ENCODE measurements at places on chromosomes 12 and 14. TPM values are rescaled to one million over a fixed set of nuclear protein-coding genes. Genes with fewer than 3 reads are reported as not detected.

GRCh38 chr12:108855284-108856169 lies 1.9 kb downstream of the SSH1 start:
- DNase-seq = no peak

GRCh38 chr12:47156167-47156736 lies 76.5 kb upstream of the AMIGO2 start:
- peak; percentile 84 for DNase-seq

Gene PSMB5
- total RNA-seq = 198 TPM

Gene OTOGL
- 0.18 TPM for total RNA-seq

DNA sequence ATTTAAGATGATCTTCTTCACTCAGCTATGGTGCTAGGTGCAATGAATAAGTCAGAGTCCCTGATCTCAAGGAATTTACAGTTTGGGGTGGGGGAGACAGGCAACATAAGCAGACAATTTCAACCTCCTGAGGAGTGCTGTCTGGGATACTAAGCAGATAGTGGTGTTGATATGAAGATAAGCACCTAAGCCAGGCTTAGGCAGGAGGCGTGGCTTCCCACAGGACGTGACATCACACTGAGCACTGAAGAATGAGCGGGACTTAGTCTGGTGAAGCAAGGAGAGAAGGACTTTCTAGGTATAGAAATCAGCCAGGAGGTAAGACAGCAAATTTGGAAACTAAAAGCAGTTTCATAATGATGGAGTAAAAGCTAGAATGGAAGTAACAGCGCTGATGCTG lies 6.8 kb downstream of the PRPH start:
- no peak for DNase-seq

DNA sequence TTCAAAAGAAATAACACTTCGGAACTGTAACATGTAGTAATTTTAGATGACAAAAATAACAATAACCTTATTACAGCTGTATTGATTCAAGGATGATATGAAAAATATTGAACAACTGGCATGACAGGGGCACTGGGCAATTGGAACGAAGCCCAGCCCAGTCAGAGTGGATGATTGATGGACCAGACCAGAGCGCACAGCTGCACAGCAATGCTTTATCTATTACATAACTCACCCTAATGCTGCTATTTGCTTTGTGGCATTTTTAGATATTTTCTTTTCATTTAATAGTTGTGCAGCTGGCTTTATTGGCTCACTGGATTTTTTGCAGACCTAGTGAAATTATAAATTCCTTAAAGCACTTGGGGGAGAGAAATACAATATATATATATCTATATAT lies 26.9 kb upstream of the FERMT2 start:
- DNase-seq = no peak

Gene RDH16
- total RNA-seq = not detected

Gene CARMIL3
- 1.1 TPM for total RNA-seq

GRCh38 chr12:38934686-38935085 lies 29.3 kb upstream of the CPNE8 start:
- no peak for DNase-seq

GRCh38 chr12:66493819-66494218 lies 185.1 kb downstream of the GRIP1 start:
- no peak for DNase-seq

DNA sequence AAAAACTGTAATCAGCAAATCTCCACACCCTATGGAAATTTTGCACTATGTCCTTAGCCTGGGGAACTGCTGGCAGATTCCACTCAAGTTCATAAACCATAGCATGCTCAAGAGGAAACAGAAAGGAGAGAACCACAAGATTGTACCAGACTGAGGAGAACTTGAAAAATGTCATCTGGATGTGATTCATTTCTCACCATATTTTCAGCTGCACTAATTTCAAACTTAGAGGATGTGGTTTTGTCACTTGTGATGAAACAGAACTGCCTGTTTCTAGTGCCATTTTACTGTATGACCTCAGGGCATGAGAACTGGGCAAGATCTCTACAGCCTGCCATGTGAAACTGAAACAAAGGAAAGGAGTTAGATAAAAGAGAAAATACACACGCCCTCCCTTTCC lies 1493.1 kb upstream of the FLRT2 start:
- no peak for DNase-seq

Gene PTPRR
- total RNA-seq = 0.66 TPM

Gene EPYC
- not detected for total RNA-seq

GRCh38 chr12:132236129-132236929 lies 92.1 kb downstream of the NOC4L start:
- no peak for DNase-seq

DNA sequence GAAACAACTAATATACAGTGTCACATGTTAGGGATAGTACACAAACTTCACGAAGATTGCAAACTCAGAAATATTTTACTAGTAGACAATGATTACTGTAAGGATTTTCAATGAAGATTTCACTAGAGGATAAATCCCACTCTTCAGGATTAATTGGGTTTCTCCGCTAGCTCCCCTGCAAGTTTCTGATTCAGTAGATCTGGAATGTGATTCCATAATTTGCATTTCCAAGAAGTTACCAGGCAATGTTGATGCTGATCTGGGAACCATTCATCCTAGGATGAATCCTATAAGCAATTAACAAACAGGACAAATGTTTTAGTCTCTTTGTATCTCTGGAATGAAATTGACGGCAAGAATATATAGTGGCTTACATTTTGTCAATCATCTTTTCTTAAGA lies 272.4 kb downstream of the ALX1 start:
- DNase-seq = no peak

Gene PKP2
- 34.0 TPM for total RNA-seq

DNA sequence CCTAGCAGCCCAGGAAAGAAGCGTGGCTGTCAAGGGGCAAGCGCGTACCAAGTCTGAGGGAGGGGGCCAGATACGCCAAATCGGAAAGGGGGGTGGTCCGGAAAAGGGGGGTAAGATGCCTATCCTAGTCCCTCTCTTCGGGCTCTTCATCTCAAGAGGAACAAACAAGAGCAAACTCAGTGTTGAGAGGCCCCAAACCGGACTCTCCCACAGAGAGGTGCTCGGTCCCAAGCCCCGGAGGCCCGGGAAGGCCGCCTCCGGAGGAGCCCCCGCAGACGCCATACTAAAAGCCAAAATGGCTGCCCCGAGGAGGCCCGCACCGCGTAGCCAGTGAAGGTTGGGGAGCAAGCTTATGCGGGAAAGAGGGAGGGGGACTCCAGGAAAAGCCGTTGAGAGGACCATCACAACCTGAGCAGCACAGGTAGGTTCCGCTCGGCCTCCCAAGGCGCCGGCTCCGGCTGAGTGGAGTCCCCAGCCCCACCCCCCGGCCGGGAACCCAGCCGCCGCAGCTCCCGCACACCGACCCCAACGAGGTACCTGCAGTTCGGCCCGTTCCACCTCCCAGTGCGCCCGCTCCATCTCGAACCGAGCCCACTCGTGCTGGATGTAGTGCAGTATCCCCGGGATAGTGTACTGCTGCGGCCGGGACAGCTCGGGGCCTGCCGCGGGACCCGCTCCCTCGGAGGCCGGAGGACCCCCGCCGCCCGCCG lies at the start of gene AP4S1:
AP4S1 (plus strand) TSS at position 283 of the 710 bp plus-strand sequence. CDS start 40,548 bp downstream, outside the sequence.
- peak; percentile 36 for DNase-seq

DNA sequence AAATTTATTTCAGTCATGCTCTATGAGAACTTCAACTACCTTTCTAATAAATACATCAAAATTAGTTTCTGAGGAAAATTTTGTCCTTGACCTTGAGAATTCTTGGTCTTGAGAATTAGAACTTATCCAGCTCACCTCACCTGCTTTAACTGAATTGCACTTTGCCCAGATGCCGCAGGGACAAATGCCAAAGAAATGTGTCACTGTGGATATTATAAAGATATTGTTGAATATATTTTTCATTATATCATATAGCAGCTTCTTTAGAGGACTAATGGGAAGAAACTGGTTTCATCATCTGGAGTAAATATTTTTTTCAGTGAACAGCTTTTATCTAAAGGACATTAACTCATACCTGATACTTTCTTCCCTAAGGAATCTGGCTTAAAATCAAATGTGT lies 54.1 kb downstream of the LRP6 start:
- peak; percentile 31 for DNase-seq

DNA sequence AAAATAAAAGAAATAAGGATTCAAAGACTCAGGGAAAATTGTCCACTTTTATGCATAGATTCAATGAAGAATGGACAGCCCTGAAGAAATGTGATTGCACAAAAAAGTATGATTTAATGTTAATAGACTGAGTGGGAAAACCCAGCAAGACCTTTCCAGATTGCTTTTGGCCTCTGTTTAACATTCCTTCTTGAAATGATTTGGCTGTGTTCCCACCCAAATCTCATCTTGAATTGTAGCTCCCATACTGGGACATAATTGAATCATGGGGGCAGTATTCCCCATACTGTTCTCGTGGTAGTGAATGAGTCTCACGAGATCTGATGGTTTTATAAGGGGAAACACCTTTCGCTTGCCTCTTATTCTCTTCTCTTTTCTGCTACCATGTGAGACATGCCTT lies 1316.9 kb upstream of the SEL1L start:
- DNase-seq = no peak

Gene PROX2
- not detected for total RNA-seq

DNA sequence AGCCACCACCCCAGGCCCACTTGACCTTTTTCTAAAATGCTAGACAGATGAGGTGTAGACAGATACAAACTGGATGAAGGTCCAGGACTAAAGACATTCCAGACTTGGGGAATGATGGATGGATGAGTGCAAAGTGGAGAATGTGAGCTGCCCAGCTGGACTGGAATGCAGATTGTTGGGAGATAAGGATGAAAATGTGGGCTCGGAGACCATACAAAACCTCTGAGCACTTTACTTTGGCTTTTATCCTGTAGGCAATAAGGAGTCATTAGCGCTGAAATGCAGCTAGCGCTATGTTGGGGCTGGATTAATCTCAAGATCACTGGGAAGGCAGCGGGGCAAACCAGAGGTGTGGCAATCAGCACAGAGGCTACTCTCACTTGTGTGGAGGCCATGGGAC lies 64.7 kb upstream of the GNPNAT1 start:
- DNase-seq = no peak

DNA sequence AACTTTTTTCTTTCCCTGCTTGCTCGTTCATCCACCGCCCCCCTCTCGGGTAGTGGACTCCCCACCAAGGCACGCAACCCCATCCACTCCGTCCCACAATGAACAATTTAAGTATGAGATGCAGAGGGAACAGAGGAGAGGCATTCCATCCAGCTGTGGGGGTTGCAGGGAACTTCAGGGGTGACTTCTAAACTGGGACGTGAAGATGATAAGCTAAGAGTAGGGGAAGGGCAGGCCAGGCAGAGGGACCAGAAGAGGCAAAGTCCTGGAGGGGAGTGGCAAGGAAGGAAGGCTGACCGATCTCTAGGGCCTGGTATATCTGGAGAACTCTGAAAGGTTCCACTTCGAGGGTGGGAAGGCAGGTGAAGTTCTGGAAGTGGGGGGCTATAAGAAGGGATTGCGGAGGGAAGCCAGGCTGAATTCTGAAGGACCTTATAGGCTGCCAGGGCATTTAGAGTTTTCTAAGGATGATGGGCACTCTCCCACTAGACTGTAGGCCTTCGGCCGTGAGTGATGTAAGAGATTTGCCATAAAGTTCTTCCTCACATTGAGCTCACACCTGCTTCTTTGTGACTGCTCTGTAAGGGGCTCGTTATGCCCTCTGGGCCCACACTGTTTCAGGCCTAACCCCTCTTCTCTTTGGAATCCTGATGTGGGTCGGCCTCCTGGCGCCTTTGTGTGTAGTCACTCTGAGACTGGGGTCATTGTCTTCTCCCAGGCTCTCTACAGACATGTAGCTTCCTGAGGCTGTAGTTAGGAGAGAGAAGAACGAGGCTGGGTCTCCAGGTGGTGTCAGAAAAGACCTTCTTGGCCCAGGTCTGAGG lies 12.1 kb downstream of the NFATC4 start:
- no peak for DNase-seq

Gene PLBD1
- total RNA-seq = 6.1 TPM

GRCh38 chr12:63792338-63792737 lies 12.6 kb downstream of the RXYLT1 start:
- no peak for DNase-seq

GRCh38 chr12:13719986-13720385 lies 261.4 kb downstream of the GRIN2B start:
- no peak for DNase-seq

GRCh38 chr12:123474485-123475245 lies 16.7 kb downstream of the SNRNP35 start:
- DNase-seq = no peak

GRCh38 chr12:27336282-27336653 lies 3.6 kb downstream of the BMAL2 start:
- peak; percentile 75 for DNase-seq

Gene SP7
- total RNA-seq = not detected

Gene MRPL42
- total RNA-seq = 39.5 TPM

- no peak for DNase-seq
Measured at GRCh38 chr12:53093777-53094393, 3.6 kb upstream of the IGFBP6 start.

- DNase-seq = peak; percentile 88
Measured at GRCh38 chr12:11882301-11883019, 188.3 kb upstream of the BCL2L14 start.

DNA sequence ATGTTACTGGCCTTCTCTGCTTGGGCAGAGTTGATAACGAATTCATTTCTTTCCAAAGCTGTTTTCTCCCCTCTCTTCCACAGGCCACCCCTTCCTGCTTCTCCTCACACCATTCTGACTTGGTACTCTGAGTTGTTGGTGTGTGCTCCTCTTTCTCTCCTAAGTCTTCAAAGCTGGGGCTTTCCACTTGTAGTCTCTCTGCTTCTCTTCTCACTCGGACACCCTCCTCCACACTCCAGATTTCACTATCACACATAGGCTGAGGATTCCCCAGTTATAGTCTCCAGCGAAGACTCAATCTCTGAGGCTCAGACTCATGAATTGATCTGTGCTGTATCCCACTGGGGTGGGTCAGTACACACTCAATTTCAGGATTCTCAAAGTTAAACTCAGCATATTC lies 201.0 kb downstream of the SSPN start:
- DNase-seq = no peak

GRCh38 chr14:104178279-104178678 lies 39.9 kb downstream of the KIF26A start:
- DNase-seq = no peak

GRCh38 chr12:3882896-3883564 lies 9.8 kb upstream of the PARP11 start:
- DNase-seq = peak; percentile 28

GRCh38 chr14:95523051-95523814 lies 6.8 kb upstream of the SYNE3 start:
- no peak for DNase-seq

- no peak for DNase-seq
Measured at GRCh38 chr14:105041841-105042765, 21.2 kb upstream of the CDCA4 start.

Gene GSKIP
- total RNA-seq = 8.8 TPM

GRCh38 chr12:109020146-109020795 lies 597 bp downstream of the SVOP start:
- no peak for DNase-seq

- DNase-seq = no peak
Measured at GRCh38 chr12:112353393-112353792, 28.8 kb downstream of the HECTD4 start.

DNA sequence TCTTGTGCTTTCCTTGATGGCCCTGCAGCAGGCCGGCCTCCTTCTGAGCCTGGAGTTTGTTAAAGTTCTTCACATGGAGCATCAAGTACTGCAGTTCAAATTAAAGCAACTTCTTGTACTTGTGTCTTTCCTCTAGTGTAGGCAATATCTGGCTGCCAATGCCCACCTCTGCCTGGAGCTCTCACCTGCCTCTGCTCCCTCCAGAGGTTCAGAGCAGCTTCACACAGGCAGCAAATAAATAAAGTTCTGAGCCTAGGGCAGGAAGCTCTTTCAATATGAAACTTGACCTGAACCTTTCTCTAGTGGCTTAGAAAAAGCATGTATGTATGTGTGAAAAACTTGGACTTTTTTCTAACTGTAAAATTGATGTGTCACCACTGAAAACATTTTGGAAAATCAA lies 65.9 kb downstream of the ITPR2 start:
- peak; percentile 63 for DNase-seq

GRCh38 chr14:38134416-38135030 lies 73.2 kb upstream of the SSTR1 start:
- DNase-seq = no peak
